ENCODE measurements at places on chromosomes 7 and 10.

GRCh38 chr10:73894245-73894971 is 16.5 kb upstream of the PLAU start:
- no peak for DNase-seq

DNA sequence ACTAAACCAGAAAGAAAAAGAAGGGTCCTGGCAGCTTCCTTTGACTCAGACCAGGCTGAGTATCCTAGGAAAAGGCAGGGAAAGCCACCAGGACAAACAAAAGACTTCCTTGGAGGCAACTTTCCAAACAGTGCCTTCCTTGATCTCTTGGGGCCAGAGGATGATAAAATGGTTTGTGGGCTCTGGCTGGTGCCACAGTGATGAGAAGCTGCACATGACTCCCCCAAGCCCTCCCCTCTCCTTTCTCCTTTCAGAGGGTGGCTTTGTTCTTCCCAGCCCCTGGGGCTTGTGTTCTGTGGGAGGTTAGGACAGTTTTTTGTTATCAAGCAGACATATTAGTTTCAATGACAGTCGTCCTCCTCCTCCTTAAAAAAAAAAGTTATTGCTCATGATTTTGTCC is 183.2 kb downstream of the SEM1 start:
- DNase-seq = no peak

DNA sequence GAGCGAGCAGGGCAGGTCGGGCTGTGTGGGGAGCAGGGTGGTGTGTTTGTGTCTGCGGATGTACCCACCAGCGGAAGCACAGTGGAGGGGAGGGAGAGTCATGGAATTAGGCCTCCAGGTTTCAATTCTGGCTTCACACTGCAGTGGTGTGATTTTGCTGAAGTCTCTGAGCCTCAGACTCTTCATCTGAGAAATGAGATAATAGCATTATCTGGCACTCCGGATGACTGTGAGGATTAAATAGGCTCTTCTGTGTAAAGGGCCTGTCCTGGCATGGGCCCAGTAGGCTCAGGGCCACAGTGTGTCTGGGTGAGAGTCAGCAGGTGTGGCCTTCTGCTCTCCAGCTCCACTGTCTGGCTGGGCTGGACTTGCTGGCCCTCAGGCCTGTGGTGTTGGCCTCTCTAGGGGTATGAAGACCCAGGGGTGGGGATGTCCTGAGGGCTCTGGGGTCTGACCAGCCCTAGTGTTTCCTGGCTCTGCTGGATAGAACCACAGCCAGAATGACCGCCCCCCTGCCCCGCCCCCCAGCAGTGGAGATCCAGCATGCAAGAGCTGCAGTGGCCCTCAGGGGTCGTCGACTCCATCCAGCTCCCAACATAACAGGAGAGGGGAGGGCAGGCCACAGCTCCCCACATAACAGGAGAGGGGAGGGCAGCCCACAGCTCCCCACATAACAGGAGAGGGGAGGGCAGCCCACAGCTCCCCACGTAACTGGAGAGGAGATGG is 178.6 kb downstream of the RPS24 start:
- DNase-seq = no peak

GRCh38 chr10:26269754-26270153 is 53.2 kb downstream of the GAD2 start:
- DNase-seq = no peak

DNA sequence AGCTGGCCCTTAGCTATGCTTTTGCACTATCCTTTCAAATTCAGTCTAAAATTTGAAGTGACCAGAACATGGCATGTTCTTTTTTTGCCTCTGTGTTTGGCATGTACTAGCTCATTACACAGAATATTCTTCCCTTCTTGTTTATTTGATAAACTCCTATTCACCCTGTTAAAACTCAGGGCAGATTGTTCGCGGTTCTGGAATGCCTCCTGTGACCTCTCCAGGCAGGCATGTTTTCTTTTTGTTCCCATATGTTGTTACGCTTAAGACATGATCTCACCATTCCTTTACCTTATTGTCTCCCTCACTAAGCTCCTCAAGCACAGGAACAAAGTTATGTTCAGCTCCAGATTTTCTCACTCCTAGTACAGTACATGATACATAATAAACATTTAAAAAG is 181.7 kb downstream of the CCSER2 start:
- no peak for DNase-seq

GRCh38 chr10:47264797-47265281 is 35.2 kb upstream of the GDF10 start:
- DNase-seq = peak; percentile 56

- DNase-seq = no peak
Observed at GRCh38 chr7:131225619-131226513, 101.8 kb upstream of the MKLN1 start.

DNA sequence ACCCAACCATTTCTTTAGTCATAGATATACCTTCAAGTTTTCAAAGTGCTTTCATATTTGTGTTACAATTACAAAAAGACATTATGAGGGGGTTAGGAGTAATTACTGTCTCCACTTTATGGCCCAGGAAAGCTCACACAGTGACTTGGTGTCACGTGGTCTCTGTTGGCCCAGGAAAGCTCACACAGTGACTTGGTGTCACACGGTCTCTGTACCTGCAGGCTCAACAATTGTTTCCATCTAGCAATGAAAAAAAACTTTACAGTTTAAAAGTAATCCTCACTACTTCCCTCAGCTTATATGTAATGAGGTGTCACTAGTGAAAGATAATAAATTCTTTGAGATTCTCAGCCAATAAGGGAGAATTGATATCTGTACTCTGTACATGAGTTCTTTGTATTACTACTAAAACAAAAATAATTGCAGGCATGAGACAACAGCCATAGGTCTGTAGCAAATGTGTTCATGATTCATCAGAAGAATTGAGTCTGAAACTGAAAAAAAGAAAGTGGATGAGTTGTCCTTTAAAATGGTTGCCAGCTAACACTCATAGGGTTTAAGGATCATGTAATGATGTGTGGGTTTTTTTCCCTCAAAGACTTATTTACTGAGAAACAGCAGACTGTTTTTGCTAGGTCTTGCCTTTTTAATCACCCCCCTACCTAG is 10.9 kb downstream of the OGDH start:
- DNase-seq = no peak

GRCh38 chr10:86914734-86915133 is 42.7 kb downstream of the MMRN2 start:
- DNase-seq = no peak

DNA sequence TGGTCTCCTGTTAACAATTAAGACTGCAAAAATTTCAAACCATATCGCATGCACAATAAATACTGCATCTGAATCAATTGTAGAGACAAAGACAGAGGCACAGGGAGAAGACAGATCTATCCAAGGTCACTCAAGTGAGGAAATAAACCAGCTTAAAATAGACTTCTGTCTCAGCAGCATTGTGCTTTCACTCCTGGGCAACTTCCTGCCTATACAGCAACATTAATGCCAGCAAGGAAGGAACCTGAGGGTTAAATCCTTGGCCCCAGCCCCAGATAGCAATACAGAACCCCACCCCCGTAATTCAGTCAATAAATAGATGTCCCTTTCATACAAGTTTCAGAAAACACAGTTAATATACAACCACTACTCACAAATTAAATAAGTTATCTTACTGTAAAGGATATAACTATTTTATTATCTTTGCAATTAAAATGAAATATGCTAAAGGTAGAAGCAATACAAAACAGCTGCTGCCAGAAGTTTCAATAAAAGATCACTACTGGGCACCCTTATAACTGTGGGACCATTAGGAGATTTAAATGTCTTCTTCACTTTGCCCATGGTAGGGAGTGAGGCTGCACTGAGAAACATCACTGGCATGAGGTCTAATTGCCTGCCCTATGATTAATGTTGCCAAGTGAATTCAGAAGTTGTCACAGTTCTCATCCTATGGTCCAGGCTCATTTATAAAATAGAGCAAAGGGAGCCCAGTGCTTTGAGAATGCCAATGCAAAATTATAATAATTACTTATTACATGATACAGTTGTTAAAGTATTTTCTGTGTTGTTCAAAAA is 49.4 kb downstream of the CAV1 start:
- DNase-seq = no peak

DNA sequence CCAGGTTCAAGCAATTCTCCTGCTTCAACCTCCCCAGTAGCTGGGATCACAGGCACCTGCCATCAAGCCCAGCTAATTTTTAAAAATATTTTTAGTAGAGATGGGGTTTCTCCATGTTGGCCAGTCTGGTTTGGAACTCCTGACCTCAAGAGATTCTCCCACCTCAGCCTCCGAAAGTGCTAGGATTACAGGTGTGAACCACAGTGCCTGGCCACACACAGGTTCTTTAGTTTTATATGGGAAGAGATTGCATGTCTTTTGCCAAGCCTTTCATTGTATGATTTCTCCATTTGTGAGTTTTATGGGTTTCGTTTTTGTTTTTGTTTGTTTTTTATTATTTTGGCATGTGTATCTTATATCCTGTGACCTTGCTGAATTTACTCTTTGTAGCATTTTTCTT is 40.9 kb downstream of the C1GALT1 start:
- DNase-seq = no peak

- DNase-seq = no peak
Observed at GRCh38 chr10:71921324-71922027, 42.7 kb upstream of the CHST3 start.

GRCh38 chr10:50393784-50394467 is 142.6 kb upstream of the ASAH2 start:
- no peak for DNase-seq

GRCh38 chr10:114035791-114036190 is 7.9 kb upstream of the ADRB1 start:
- no peak for DNase-seq

- DNase-seq = no peak
Observed at GRCh38 chr7:51060536-51060935, 256.1 kb downstream of the COBL start.

- DNase-seq = no peak
Observed at GRCh38 chr10:112766636-112767035, 183.4 kb upstream of the TCF7L2 start.

GRCh38 chr7:19009241-19009935 is 108.0 kb downstream of the TWIST1 start:
- no peak for DNase-seq

DNA sequence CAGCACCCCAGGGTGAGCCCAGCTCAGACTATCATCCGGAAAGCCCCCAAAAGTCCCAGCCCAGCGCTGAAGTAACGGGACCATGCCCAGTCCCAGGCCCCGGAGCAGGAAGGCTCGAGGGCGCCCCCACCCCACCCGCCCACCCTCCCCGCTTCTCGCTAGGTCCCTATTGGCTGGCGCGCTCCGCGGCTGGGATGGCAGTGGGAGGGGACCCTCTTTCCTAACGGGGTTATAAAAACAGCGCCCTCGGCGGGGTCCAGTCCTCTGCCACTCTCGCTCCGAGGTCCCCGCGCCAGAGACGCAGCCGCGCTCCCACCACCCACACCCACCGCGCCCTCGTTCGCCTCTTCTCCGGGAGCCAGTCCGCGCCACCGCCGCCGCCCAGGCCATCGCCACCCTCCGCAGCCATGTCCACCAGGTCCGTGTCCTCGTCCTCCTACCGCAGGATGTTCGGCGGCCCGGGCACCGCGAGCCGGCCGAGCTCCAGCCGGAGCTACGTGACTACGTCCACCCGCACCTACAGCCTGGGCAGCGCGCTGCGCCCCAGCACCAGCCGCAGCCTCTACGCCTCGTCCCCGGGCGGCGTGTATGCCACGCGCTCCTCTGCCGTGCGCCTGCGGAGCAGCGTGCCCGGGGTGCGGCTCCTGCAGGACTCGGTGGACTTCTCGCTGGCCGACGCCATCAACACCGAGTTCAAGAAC is 1.1 kb downstream of the VIM start:
- DNase-seq = peak; percentile 90

DNA sequence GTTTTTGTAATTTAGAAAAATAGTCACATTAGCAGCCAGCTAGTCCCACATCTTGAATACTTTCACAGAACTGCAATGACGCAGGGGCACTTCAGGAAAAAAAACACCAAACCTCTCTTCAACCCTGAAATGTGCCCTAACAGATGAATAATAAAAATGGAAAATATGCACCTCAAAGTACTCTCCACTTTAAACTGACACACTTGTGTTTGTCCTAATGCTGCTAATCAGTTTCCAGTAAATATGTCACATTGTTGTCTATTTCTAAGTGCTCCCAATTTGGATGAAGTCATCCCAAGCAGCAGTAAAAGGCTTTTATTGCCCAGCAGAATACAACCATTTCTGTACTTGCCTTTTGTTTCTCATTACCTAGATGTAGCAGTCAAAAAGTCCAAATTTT is 86.7 kb downstream of the PARD3 start:
- DNase-seq = no peak

DNA sequence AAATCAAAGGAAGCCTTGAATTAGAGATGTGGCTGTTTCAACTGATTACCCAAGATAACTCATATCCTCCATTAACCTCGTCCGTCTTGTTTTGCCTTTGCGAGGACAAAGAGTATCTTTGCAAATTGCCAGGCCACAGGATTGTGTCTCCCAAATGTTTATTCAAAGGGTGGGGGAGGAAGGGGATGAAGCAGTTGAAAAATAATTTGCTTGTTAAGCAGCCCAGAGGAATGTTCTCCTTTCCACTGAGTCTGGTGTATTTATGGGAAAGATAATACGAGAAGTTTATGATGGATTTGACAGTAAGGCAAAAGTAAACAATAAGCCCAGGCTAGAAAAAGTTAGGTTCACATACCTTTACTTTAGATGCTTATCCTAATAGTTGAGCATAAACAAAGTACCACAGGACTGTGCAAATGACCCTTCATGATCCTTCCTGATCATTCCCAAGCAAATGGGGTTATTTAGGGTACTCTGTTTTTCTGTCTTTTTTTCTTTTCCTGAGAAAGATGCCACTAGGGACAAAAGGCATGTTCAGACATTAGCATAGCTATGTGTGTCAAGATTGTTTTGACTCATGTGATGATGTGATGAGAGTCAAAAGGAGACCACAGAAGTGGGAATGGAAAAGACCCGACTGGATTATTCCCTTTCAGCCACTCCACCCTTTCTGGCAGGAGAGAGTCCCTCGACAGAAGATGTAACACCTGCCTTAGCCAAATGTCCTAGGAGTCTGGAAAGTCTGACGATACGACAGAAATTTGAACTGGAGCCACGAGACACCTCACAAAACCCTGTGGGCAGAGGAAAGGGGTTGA is 243.0 kb upstream of the GLI3 start:
- DNase-seq = no peak

DNA sequence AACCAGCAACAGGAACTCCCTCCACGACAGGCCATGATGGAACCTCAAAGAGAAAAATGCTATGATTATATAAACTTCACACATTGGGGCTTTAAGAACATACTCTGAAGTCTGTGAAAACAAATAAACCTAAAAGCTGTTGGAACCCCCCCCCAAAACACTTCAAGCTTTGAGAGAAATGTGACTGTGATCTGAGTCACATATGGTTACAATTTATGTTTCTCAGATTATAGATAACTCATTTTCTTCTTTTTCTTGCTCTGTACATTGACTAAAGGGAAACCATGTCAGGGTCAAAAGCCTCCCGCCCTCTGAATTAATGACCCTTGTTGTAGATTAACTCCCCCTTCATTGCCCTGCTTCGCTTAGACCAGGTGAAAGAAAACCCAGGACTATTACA is 15.8 kb downstream of the VOPP1 start:
- DNase-seq = no peak

Measured in CD4-positive, alpha-beta T cell treated with Interleukin-15 for 1 hour (primary cell).